ENCODE measurements at places on chromosomes 16 and 17.

DNA sequence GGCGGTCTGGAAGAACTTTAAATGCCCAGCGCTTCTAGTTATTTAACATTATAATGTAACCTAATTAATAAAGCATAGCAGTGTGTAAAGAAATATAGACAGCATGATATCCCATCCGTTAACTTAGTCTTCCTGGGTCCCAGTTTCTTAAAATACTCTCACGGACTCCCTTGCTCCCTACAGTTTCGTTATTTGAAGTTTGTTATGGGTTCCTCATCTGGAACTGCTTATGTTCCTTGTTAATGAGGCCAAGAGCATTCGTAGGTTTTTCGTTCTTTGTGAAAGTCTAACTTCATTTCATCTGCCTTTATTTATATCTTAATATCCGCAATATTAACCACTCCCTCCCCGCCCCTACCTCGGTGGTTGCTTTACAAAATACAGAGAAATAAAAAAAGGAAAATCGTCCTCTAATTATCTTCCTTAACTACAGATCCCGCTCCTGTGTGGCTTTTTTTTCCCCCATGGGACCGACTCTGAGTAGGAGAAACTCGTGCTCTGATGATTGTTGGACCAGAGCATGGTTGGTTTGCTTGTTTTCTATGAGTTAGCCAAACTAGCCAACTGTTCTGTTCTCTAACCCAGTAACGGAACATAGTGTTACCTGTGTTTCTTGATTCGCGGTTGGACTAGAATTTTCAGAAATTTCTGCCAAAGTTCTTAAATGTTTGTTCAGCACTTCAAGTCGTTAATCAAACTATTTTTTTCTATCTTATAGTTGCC lies 863 bp downstream of the ADPRM start:
- DNase-seq, result no peak

DNA sequence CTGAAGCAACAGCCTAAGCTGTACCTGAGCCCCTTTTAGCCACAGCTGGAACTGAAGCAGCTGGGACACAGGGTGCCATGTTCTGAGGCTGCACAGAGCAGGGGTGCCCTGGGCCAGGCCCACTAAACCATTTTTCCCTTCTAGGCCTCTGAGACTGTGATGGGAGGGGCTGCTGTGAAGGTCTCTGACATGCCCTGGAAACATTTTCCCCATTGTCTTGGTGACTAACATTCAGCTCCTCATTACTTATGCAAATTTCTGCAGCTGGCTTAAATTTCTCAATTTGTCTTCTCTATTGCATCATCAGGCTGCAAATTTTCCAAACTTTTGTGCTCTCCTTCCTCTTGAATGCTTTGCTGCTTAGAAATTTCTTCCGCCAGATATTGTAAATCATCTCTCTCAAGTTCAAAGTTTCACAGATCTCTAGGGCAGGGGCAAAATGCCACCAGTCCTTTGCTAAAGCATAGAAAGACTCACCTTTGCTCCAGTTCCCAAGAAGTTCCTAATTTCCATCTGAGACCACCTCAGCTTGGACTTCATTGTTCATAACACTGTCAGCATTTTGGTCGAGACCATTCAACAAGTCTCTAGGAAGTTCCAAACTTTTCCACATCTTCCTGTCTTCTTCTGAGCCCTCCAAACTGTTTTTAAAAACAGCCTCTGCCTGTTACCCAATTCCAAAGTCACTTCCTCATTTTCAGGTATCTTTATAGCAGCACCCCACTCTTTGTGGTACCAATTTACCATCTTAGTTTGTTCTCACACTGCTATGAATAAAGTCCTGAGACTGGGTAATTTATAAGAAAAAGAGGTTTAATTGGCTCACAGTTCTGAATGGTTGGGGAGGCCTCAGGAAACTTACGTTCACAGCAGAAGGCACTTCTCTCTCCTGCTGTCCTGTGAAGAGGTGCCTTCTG lies 49.8 kb downstream of the TMEM100 start:
- no peak for DNase-seq

- DNase-seq, result no peak
Measured at GRCh38 chr17:64154717-64155116, 24.8 kb upstream of the ERN1 start.

- DNase-seq, result no peak
Measured at GRCh38 chr16:67105881-67106280, 3.9 kb upstream of the PHAF1 start.

DNA sequence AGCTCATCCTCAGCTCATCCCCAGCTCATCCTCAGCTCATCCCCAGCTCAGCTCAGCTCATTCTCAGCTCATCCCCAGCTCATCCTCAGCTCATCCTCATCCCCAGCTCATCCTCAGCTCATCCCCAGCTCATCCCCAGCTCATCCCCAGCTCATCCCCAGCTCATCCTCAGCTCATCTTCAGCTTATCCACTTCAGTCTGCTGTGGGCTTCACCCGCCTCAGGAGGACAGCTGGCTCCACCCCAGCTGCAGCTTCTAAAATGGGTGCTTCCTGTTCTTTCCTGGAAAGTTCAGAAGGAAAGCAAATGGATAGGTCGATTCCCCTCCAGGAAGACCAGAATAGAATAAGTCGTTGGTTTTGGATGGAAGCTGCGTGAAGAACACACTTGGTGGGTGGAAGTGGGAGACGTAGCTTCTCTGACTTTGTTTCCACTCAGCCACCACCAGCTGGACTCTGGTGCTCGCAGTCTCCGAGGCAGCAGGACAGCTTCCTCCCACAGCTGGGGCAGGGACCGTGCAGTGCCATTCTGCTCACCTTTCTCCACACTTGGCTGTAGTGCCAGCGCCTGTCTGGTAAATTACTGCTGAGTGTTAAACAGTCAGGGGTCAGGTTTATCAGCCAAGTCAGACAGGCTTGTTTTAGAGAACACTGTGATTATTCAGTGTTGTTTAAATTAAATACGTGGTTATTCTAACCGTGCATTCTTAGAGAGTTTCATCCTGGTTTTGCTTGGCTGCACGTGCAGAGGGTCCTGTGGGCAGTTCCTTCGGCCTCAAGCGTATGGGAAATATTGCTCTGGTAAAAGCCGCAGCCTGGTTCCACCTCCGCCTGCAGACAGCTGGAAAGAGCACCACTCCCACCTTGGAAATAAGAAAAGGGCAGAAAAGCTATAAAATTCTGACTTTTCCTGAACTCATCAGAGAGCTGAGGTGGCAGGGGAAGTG lies 61.0 kb upstream of the CHMP6 start:
- DNase-seq, result no peak

GRCh38 chr16:68528233-68528632 lies 10.9 kb upstream of the ZFP90 start:
- DNase-seq, result no peak

DNA sequence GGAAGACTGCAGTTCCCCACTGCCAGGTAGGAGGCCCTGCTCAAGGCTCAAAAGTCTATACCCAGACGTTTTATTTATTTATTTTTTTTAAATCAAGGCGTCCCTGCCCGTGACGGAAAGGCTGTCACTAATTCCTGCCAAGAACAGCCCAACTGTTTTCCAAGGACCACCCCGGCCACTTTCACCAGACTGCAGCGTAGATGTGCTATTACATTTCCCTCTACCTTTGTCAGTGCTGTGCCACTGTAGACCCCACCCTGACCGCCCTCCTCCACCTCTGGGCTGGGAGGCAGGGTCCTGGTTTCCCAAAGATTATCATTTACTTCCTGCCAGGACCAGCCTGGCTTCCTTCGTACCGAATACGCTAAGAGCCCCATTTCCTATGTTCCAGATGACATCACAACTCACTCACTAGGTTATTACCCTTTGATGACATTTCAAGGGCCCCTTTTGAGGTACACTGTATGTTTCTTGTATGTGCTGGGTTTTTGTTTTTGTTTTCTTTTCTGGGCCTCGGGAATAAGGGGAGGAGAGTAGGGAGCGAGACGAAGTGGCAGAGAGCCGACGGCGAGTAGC lies 6.3 kb upstream of the RNF227 start:
- no peak for DNase-seq

DNA sequence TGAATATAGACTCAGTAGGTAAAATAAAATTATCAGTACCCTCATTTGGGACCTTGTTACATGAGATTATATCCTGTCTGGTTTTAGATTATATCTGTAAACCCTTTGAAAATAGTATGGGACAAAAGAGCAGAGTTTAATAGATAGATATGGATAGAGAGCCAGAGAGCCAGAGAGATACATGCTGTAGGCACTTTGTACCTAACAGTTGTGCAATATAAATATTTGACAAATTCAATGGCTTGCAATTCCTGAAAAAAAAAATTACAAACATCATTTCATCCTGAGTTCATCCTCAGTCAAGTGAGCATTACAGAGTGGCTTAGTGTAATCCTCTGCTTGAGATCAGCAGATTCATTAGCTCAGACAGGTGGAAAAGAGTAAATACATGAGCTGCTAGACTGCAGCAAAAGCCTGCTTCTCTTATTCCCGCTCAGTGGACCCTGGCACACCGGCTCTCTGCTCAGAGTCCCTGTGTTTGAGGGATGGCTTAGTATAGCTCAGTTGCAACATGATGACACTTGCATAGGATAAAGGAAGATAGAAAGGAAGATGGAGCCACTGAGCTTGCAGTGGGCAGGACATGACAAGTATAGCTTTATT lies 931.6 kb upstream of the GOT2 start:
- no peak for DNase-seq

- no peak for DNase-seq
Measured at GRCh38 chr16:89993971-89994370, 25.3 kb downstream of the DBNDD1 start.

- DNase-seq, result no peak
Measured at GRCh38 chr17:10482252-10482651, 12.9 kb upstream of the MYH4 start.

DNA sequence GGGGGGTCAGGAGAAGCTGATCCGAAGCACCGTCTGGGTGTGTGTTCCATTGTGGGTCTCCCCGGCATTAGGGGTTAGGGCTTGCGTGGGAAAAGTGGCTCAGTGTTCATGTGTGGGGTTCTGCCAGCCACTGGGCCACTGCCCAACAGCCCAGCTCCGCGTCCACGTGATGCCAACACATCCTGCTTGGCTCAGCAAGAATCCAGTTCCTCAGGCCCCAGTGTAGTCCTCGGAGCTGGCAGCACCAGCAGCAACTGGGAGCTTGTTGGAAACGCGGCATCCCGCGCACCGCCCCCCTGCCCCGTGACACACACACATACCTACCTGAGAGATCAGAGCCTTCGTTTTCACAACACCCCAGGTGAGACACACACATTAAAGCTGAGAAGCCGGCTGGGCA lies 18.9 kb downstream of the LGALS9 start:
- no peak for DNase-seq

GRCh38 chr17:41413982-41414381 lies 10.4 kb downstream of the KRT37 start:
- DNase-seq, result no peak

GRCh38 chr16:1929578-1930337 lies 11.5 kb upstream of the HS3ST6 start:
- peak; percentile 56 for DNase-seq

DNA sequence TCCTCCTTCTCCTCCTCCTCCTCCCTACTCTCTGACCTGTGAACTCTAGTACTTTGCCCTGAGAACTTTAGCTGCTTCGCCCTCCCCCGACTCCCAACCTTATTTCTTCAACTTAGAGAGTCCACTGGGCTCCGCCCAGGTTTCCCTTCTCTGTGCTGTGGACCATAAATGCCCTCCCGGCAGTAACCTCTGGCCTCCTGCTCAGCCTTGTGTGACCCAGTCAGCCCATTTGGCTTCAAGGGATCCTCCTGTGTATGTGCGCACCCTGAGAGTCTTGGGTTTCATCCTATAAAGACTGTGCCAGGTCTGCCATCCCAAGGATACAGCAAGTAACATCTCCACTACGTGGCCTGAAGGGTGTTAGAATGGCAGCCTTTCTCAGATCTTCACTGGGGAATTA lies 275.6 kb upstream of the C16orf82 start:
- DNase-seq, result no peak

GRCh38 chr16:49620869-49621240 lies 235.1 kb downstream of the ZNF423 start:
- no peak for DNase-seq

GRCh38 chr17:72359274-72359673 lies 238.5 kb downstream of the SOX9 start:
- DNase-seq, result no peak

- no peak for DNase-seq
Measured at GRCh38 chr16:53876811-53877210, 172.9 kb downstream of the FTO start.

DNA sequence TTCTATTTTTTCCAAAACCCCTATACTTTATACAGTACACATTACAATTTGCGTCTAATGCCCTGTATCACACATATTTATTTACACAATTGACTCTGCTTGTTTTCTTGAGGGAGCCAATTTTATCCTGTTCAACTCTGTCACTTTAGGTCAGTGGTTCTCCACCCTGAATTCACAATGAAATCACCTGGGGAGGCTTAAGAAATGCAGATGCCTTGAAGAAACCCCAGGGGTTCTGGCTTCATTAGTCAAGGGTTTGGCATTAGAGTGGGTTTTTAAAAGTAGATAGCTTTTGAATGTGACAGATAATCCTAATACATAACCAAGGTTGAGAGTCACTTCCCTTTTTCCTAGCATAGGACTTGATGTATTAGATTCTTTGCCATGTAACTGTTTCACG lies 398.6 kb upstream of the ERCC4 start:
- no peak for DNase-seq

- DNase-seq, result no peak
Measured at GRCh38 chr16:27829975-27830374, 233.5 kb downstream of the GSG1L start.

DNA sequence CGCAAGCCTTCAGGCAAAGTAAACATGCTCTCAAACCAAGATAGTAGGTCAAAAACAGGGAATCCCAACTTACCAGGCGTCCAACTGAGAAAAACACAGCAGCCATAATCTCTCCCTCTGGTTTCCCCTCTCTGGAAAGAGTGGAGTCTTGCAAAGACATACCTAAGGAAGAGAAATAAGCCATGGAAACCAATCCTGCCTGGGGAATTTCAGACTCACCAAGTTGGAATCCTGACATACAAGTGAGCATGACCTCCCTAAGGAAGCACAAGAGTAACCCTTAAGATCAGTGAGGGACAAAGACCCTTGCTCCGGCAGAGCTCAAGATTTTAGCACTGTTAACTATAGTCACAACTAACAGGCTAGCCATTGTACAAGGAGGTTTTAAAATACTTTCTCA lies 4.1 kb downstream of the ZNF624 start:
- DNase-seq, result no peak

GRCh38 chr16:66289051-66289680 lies 77.3 kb upstream of the CDH5 start:
- no peak for DNase-seq

DNA sequence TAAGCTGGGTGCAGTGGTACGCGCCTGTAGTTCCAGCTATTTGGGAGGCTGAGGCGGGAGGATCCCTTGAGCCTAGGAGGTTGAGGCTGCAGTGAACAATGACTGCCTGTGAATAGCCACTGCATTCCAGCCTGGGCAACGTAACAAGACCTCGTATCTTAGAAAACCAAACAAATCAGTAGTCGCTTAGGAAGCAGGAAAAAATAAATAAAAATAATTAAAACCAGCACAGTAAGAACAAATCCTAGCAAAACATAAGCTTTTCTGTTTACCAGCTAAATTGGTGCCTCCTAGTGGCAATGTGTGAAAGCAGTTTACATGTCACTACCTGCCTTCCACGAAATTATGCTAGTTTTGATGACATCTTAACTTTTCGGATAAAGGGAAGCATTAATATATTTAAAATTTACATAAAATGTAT lies 1.3 kb downstream of the ARMC5 start:
- no peak for DNase-seq
